ENCODE measurements at places on chromosomes 1 and 21.

- no peak for DNase-seq
These were observed 50.3 kb downstream of the CAPN9 start for GRCh38 chr1:230797376-230797920.

DNA sequence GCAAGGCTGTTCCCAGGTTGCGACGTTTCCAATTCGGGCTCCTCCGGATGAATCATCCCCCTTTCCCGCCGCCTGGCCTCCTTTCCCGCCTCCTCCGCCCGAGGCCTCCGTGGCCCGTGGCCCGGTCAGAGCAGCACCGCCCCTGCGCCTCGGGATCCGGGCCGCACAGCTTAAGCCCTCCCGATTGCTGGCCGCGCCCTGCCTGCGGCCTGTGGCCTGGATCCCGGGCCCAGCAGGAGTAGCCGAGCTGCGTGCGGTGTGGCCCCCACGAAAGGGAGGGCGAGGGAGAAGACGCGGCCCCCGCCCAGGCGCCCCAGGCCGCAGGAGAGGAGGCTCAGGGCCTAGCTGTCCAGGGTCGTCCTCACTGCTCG lies 1.0 kb downstream of the TMEM200B start:
- peak; percentile 32 for DNase-seq

DNA sequence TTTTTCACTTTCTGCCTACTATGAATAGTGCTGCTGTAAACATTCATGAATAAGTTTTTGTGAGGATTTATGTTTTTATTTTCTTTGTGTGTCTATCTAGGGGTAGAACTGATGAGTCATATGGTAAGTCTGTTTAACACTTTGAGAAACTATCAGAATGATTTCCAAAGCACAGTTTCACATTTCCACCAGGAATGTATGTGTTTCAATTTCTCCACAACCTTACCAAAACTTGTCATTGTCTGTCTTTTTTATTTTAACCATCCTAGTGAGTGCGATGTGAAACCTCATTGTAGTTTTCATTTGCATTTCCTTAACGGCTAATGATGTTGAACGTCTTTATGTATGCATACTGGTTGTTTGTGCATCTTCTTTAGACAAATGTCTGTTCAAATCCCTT lies 23.5 kb downstream of the RNASEL start:
- no peak for DNase-seq

DNA sequence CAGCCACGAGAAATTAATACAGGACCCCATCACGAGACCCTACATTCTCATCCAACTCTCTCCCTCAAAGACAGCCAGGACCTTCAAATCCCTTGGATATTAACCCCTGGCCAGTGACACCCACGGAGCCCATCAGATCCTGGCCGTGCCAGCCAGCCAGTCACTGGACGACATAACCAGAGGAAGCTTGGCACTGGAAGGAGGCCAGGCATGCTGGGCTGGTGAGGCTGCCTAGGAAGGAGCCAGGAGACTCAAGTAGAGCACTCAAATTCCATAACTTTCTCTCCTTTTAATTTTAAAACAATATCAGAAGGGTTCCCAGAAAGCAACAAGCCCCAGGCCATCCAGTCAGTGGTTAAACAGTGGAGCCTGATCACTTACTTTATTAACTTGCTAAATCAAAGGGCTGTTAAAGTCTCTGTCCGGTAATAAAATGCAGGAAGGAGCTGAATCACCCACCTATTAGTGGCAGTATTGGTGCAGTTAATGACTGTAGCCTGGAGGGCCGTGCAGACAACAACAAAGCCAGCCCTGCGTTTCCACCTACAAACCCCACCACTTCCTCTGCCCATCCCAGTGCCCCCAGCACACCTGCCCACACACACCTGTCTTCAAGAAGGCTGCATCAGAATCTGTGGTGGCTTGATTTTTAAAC lies 78.0 kb downstream of the HIVEP3 start:
- DNase-seq, result no peak

DNA sequence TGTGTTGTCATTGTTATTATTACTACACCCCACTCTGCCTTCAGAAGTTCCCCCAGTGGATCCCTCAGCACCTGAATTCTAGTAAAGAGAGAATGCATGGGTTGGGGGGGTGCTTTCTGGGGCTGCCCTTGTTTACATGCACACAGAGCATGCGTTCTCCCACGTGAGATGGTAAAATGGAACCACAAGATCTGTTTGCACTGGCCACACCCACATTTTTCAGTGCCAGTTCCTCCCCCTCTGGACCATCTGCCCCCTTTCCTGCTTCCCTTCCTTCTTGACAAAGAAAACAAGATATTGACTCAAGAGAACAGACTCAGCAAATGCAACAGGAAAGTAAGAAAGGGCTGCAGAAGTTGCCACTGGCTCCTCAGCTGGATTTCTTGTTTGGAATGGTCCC lies 8.9 kb downstream of the SLC6A17 start:
- no peak for DNase-seq

DNA sequence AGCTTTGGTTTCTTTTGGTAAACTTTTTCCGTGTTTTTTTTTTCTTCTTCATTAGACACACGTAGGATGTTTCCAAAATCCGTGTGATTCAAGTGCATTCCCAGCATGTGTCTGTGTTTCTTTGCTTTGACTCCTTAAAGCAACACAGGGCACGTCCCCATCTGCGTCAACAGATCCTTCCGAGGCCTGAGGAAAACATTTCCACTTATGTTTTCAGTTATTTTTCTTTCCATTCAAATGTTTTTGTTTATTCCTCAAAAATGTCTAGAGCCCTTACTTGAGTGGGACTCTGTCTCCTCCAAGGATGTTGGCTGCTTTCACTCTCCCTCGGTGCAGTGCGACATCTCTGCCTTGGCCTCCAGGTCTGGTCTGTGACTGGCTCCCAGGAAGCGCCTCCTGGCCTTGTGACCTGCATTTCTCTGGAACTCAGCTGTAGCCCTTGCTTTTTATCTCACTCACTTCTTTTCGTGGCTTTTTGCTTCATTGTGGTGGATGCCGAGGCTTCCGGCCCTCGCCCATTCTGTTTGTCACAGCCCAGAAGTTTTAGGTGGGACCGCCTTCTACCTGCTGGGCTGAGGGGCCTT lies 31.3 kb upstream of the SLC19A1 start:
- no peak for DNase-seq

DNA sequence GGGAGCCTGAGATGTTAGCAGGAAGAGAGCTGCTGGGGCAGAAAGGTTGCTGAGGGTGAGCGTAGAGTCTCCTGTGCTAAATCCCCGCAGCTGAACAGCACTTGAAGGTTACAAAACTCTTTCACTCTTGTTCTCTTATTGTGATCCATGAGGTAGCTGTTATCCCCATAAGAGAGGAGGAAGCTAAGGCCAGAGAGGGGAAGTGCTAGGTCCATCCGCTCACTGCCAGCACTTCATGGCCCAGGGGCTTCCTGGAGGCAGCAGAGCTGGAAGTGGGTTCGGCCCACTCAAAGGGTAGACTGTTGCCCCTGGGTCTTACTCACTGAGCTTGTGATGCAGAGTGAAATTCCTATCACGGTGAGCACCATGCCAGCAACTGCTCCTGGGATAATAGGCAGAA lies 5.6 kb downstream of the TMEM234 start:
- no peak for DNase-seq

GRCh38 chr1:29532285-29532684 lies 296.0 kb downstream of the PTPRU start:
- no peak for DNase-seq
